ENCODE measurements at places on chromosomes 1 and 21.

GRCh38 chr1:38059635-38060250 lies 13.2 kb upstream of the POU3F1 start:
- DNase-seq: no peak

GRCh38 chr1:176541663-176542062 lies 78.7 kb downstream of the PAPPA2 start:
- DNase-seq: no peak

DNA sequence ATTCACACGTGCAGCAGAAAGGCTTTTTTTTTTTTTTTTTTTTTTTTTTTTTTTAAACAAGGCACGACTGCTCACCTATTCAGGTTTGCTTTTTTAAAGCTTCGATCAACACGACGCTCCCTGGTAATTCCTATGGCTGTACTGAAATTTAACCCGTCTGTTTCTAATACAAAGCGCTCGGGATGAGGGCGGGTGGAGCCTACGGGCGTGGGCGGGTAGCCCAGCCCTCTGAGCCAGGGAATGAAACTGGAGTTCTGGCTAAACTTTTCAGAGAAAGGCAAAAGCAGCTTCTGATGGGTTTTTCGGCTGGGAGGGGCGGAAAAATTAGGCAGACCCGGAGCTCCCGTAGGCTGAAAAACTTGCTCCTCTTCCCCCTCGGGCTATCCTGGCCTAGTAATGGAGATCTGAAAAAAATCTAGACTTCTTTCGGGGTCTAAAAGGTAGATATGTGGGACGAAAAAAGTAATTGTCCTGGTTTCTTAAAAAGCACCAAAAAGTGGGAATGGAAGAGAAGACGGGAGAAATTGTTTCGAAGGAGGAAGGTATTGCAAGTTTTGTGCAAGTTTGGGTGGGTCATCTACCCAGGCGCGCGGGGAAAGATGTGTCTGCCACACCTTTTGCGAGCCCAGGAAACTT lies 7.4 kb downstream of the NR5A2 start:
- peak; percentile 69 for DNase-seq

GRCh38 chr1:53334312-53334711 lies 6.4 kb upstream of the LRP8 start:
- no peak for DNase-seq

DNA sequence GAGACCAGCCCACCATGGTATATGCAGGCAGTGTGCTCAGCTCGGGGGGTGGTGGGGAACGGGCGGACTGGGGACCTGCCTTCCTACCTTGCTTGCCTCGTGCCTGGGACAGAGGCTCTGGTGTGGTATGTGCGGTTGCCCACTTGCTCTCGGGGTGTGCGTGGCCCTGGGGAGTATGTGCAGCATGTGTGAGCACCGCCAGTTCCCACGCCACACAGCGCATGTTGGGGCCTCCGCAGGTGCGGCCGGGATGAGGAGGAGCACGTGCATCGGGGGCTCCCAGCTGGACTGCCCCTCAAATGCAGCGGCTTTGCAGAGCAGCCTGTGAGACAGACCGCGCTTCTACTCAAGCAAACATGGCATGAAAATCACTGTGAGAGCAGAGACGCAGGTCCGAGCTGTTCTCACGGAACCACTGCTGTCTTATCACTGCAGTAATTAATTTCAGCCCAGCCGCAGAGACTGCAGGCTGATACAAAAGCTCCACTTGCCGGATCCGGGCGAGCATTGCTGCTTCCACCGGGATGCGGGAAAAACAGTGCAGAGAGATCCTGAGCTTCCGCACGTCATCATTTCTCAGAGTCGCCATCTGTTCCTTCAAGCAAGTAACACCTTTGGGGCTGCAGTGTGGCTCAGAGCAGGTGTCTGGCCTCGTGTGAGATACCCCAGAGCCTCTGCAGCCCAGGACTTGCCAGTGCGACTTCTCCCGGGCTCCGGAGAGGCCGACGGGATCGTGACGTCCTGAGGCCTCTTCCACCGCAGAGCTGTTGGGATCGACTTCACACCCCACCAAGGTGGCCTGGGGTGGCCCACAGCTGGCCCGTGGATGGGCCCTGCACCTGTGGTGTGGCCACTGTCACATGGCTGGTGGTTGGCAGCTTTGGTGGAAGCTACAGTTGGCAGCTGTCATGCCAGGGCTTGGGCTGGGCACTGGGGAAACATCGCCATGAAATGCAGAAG lies 92.6 kb upstream of the ACTRT2 start:
- no peak for DNase-seq

DNA sequence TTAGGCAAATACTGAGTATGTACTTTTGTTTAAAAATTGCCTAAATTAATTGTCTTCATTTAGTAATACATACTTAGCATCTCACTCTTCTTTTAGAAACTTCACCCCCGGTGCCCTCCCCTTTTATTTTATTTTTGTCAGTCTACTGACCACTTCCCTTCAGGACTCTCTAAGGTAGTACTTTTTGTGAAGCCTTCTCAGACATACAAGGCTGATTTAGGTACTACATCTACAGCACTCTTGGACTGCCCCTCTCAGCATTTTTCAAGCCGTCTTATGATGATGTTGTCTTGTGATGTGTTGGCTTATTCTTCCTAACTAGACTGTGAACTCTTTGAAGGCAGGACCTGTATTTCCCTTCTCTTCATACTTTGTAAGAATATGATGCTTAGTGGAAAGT lies 24.7 kb downstream of the RPS6KC1 start:
- DNase-seq: no peak

DNA sequence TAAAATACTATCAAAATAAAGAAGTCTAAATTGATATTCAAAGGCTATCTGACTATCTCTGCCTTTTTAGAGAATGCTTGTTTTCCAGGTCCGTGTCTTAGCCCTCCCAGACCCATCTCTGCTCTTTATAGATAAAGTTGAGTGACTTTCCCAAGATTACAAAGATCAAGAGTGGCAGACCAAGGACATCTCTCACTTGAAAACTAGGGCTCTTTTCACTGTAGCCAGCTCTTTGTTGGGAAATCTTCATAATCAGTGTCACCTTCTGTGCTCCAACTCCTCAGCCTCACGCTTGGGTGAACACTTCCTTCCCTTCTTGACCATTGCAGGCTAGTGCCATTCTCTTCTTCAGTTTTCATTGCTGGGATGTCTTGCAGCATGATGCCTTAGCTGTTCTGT lies 211.1 kb downstream of the PBX1 start:
- DNase-seq: no peak

DNA sequence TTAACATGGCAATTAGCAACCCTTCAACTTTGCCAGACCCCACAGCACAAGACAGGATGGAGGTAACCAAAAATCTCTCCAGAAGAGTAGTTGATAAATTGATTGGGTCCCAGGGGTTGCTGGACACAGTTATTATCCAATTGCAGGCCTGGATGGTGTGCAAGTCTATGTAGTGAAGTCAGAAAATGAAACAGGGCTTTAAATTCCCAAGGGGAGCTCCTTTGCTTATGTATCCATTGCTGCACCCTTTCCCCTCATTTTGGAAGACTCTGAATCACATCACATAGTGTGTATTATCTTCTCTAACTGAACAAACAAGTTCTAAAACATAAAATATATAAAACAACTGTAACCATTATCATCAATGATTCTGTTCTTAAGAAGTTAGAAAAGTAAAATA lies 550.2 kb downstream of the LMO4 start:
- no peak for DNase-seq
